Mesenchymal stem cell (in vitro differentiated cells and primary cell): ENCODE measurements at places on chromosomes 6 and 20.

- no peaks in the 10 kb centered on the region for H3K27me3 ChIP-seq
- H3K27ac ChIP-seq, result no peak overlapping the region
- H3K4me1 ChIP-seq, result no peaks in the 10 kb centered on the region
Observed at GRCh38 chr6:75296811-75297779, 12.5 kb upstream of the TMEM30A start.

GRCh38 chr6:128519132-128519930 lies 1.1 kb downstream of the PTPRK start:
- DNase-seq, result peak; percentile 71
- peaks cover 3% of the 10 kb centered on the region for H3K4me1 ChIP-seq
- peak overlapping the region; percentile 96 for H3K27ac ChIP-seq
- H3K36me3 ChIP-seq, result no peaks in the 10 kb centered on the region
- peak overlapping the region; percentile 95 for H3K4me3 ChIP-seq

- DNase-seq, result no peak
- no peak overlapping the region for H3K4me3 ChIP-seq
- H3K27ac ChIP-seq, result no peak overlapping the region
- H3K27me3 ChIP-seq, result no peaks in the 10 kb centered on the region
- peaks cover 16% of the 10 kb centered on the region for H3K36me3 ChIP-seq
Observed at GRCh38 chr6:108686896-108687295, 126.2 kb downstream of the FOXO3 start.

DNA sequence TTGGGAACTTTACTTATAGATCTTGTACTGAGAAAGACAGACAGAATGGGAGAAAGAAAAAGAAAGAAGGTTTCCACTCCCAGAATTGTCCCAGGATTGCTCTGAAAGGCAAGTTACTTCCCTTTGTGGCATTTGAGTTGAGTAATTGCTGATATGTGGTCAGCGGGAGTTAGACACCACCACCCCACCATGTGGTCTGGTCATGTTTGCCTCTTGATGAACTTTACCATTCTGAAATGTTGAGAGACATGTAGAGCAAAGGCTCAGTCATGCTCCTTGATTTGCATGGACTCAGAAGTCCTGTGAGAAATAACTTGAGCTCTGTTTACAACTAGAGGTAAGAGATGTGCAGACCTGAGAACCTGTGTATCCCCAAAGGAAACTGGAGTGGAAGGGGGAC lies 17.1 kb downstream of the TCF21 start:
- H3K27ac ChIP-seq, result no peak overlapping the region
- DNase-seq, result no peak
- H3K4me1 ChIP-seq, result no peaks in the 10 kb centered on the region
- H3K4me3 ChIP-seq, result no peak overlapping the region
- H3K27me3 ChIP-seq, result peaks cover 15% of the 10 kb centered on the region
- H3K36me3 ChIP-seq, result no peaks in the 10 kb centered on the region

GRCh38 chr20:13458860-13459451 lies 179.8 kb downstream of the TASP1 start:
- no peak overlapping the region for H3K4me3 ChIP-seq
- H3K4me1 ChIP-seq, result peaks cover 2% of the 10 kb centered on the region
- H3K36me3 ChIP-seq, result no peaks in the 10 kb centered on the region
- no peak overlapping the region for H3K27ac ChIP-seq
- no peaks in the 10 kb centered on the region for H3K27me3 ChIP-seq
- peak; percentile 36 for DNase-seq

GRCh38 chr6:154522576-154522975 lies 12.1 kb upstream of the CNKSR3 start:
- DNase-seq, result no peak
- no peaks in the 10 kb centered on the region for H3K36me3 ChIP-seq
- H3K27ac ChIP-seq, result no peak overlapping the region
- no peak overlapping the region for H3K4me3 ChIP-seq
- H3K4me1 ChIP-seq, result no peaks in the 10 kb centered on the region

- no peaks in the 10 kb centered on the region for H3K4me1 ChIP-seq
- H3K27ac ChIP-seq, result no peak overlapping the region
- no peak for DNase-seq
- H3K4me3 ChIP-seq, result peak overlapping the region; percentile 29
- H3K36me3 ChIP-seq, result peaks cover 6% of the 10 kb centered on the region
Observed at GRCh38 chr6:161011492-161012480, 20.2 kb downstream of the MAP3K4 start.
